IPS DF 6.9 (cell line): ENCODE measurements at places on chromosomes 7 and 10.

DNA sequence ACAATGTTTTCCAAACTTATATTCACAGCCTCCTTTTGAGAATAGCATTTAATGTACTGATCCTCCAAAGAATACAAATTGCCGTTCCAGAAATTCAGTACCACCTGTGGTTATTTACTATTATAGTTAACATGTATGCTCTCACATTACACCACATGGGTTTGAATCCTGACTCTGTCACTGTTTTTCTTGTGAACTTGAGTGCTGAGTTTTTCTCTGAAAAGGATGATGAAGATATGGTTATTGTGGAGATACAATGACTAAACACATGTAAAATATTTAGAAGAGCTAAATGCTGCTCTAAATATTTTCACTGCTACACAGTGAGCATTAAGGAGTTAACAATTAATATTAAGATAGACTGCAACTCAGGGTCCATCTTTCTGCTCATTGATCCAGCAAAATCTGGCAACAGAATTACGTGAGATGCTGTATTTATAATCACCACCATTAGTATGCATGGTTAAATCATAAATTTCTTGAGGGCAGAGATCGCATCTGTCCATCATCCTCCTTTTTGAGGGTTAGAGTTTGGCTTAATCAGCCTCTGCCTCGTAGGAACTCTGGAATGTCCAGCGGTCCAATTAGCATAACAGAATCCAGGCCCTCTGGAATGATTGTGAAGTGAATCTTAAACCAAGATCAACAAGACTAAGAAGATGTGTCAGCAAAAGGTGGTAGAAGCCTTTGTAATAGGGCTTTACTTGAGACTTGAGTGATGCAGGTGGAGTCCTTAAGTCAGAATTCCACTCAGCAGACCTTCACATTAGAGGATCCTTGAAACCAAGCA is 152.8 kb downstream of the MACC1 start:
- DNase-seq, result no peak
- H3K4me3 ChIP-seq, result no peak overlapping the region
- no peaks in the 10 kb centered on the region for H3K27me3 ChIP-seq
- no peaks in the 10 kb centered on the region for H3K36me3 ChIP-seq

GRCh38 chr7:134562136-134562535 is 13.2 kb downstream of the AKR1B15 start:
- H3K27ac ChIP-seq, result no peak overlapping the region
- no peaks in the 10 kb centered on the region for H3K4me1 ChIP-seq
- no peaks in the 10 kb centered on the region for H3K27me3 ChIP-seq
- H3K36me3 ChIP-seq, result no peaks in the 10 kb centered on the region

GRCh38 chr7:4774658-4775249 is 669 bp upstream of the AP5Z1 start:
- peak overlapping the region; percentile 50; the same call in 1 of the 2 replicates for H3K4me3 ChIP-seq
- peaks cover 2% of the 10 kb centered on the region; the same call in 1 of the 2 replicates for H3K4me1 ChIP-seq
- no peak for DNase-seq

DNA sequence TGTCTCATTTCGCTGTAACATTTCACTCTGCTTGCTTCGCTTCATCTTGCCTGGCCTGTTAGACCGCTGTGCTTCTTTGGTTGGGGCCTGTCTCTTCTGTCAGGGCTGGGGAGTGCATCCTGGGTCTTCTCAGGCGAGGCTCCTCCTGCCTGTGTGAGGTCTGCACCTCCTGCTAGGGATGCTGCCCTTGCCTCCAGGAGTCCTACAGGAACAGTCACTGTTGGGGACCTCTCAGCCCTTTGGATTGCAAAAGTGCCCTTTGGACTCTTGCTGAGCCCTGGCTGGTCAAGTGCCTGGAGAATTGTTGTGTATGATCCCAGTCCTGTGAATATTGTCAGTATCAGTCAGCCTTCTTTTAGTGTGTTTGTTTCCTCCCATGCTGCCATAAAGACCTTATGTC is 84.1 kb downstream of the MDFIC start:
- DNase-seq, result peak; percentile 47
- no peak overlapping the region for H3K27ac ChIP-seq
- H3K4me3 ChIP-seq, result no peak overlapping the region
- peaks cover 1% of the 10 kb centered on the region; the same call in 1 of the 2 replicates for H3K27me3 ChIP-seq
- H3K4me1 ChIP-seq, result peaks cover 4% of the 10 kb centered on the region; the same call in 1 of the 2 replicates

DNA sequence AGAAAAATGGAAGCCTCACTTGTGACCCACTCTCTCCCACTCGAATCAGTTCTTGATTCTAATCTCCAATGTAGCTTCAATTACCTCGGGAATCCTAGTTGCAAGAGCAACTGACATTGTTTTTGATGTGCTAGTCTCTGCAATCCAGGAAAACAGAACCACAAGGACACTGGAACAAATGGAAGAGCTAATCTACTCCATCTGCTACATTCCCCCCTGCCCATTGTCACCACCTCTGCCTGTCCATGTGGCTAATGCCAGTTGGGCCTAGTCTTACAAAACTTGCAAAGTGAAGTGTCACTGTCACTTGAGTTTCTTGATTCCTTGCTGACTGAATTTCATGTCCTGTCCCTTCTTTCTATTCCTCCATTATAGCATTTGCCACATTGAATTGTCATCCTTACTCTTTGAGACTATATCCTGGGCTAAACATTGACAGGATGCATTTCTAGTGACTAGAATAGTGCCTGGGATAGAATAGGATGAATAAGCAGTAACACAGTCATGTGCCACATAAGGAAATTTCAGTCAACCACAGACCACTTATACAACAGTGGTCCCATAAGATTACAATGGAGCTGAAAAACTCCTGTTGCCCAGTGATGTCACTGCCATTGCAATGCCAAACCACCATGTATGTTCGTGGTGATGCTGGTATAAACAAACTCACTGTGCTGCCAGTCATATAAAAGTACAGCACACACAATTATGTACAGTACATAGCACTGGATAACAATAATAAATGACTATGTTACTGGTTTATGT is 13.5 kb downstream of the GCC1 start:
- H3K4me3 ChIP-seq, result no peak overlapping the region
- no peak overlapping the region for H3K27ac ChIP-seq
- DNase-seq, result no peak
- H3K36me3 ChIP-seq, result no peaks in the 10 kb centered on the region
- H3K4me1 ChIP-seq, result no peaks in the 10 kb centered on the region; the same call in 1 of the 2 replicates

GRCh38 chr10:99850021-99850766 is 67.8 kb downstream of the ABCC2 start:
- H3K4me3 ChIP-seq, result no peak overlapping the region
- H3K36me3 ChIP-seq, result no peaks in the 10 kb centered on the region
- peaks cover 5% of the 10 kb centered on the region; the same call in 1 of the 2 replicates for H3K4me1 ChIP-seq
- no peaks in the 10 kb centered on the region for H3K27me3 ChIP-seq
- peak; percentile 64 for DNase-seq

- H3K4me1 ChIP-seq, result no peaks in the 10 kb centered on the region
- DNase-seq, result no peak
- no peak overlapping the region for H3K4me3 ChIP-seq
- H3K27ac ChIP-seq, result no peak overlapping the region
- H3K27me3 ChIP-seq, result no peaks in the 10 kb centered on the region
Measured at GRCh38 chr7:44538798-44539668, 2.1 kb downstream of the NPC1L1 start.

GRCh38 chr10:20237586-20237985 is 421.4 kb downstream of the PLXDC2 start:
- no peak overlapping the region for H3K27ac ChIP-seq
- H3K27me3 ChIP-seq, result no peaks in the 10 kb centered on the region
- 0 out of 2 replicates have a peak, but pooled peaks cover 3% of the 10 kb centered on the region for H3K36me3 ChIP-seq
- DNase-seq, result no peak
- no peak overlapping the region for H3K4me3 ChIP-seq

DNA sequence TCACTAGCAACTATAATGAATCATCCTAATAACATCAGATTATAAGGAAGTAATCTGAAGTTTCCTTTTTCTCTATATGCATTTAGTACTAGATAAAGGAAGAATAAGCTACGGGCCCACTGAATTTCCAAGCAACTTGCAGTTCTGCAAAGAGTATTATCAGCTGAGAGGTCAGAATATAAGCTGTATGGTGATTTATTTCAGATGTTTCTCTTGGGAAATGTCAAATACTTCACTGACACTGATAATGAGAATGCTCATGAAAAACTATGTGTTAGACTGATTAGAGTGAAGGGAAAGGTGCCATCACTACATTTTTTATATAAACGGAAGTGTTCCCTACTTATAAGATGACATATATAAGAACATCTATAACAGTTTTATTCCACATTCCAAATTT is 251.2 kb upstream of the HGF start:
- no peak overlapping the region for H3K27ac ChIP-seq
- DNase-seq, result no peak
- H3K4me3 ChIP-seq, result no peak overlapping the region
- H3K4me1 ChIP-seq, result no peaks in the 10 kb centered on the region
- no peaks in the 10 kb centered on the region for H3K27me3 ChIP-seq
- H3K36me3 ChIP-seq, result no peaks in the 10 kb centered on the region

DNA sequence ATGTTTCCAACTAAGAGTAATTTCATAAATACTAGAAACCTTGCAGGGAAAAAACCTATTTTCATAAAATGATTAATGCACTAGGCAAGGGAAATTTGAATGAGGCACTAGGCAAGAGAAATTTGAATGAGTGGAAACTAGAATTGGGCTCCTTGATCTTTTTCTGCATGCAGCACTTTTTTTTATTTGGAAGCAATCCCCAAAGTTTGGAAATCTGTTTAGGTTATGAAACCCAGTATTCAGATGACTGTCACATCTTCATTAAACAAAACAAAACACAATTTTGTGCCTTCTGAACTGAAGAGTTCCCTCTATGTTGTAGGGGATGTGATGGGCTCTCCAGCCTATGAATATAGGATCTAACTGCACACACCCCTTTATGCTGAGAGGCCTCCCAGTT is 201.9 kb downstream of the BAMBI start:
- H3K27me3 ChIP-seq, result no peaks in the 10 kb centered on the region
- no peak overlapping the region for H3K27ac ChIP-seq
- peaks cover 2% of the 10 kb centered on the region; the same call in 1 of the 2 replicates for H3K4me1 ChIP-seq
- no peaks in the 10 kb centered on the region for H3K36me3 ChIP-seq

DNA sequence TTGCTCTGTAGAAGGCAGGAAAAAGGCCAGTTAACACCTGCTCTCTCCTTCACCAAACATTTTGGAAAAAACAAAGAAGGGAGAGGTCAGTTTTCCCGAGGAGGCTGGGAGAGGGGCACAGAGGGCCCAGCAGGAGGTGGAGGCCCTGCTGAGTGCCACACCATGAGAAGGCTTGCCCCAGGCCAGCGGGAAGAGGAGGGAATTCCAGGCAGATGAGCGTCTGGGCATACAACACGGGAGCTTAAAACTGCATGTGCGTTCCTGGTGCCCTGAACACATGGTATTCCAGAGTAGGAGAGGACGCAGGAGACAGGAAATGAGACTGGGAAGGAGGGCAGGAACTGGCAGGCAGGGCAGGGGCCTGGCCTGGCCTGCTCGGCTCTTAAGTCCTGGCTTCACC is 182.4 kb downstream of the CCDC3 start:
- no peak overlapping the region for H3K4me3 ChIP-seq
- no peak overlapping the region for H3K27ac ChIP-seq
- no peaks in the 10 kb centered on the region for H3K27me3 ChIP-seq
- no peaks in the 10 kb centered on the region for H3K36me3 ChIP-seq

GRCh38 chr10:124647421-124648130 is 96.6 kb downstream of the FAM53B start:
- no peaks in the 10 kb centered on the region for H3K27me3 ChIP-seq
- no peak for DNase-seq
- peaks cover 12% of the 10 kb centered on the region for H3K4me1 ChIP-seq
- H3K27ac ChIP-seq, result no peak overlapping the region

GRCh38 chr10:21015851-21016250 is 118.7 kb upstream of the NEBL start:
- H3K36me3 ChIP-seq, result no peaks in the 10 kb centered on the region
- no peak for DNase-seq
- H3K27ac ChIP-seq, result no peak overlapping the region
- H3K4me3 ChIP-seq, result no peak overlapping the region

DNA sequence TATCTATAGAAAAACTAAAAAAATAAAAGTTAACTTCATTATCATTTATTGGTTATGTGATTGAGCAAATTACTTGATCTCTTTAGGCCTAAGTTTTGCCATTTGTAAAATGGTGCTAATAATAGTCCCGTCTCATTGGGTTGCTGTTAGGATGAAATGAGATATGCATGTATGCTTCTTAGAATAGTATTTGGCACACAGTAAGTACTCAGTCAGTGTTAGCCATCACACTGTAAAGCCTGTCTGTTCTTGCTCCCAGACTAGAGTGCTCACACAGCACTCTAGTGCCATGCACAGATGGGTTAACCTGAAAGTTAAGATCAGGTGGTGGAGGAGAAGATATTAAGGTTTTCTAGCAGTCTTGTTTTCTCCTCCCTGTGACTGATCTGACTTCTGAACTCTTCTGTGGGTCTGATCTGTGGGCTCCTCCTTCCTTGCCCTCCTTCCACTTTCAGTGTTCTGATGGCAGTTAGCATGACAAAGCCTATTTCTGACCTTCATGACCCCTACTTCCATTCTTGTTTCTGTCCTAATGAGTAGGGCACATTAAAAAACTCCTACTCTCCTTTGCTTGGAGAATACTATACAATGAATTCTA is 167.5 kb downstream of the RNLS start:
- DNase-seq, result no peak
- peaks cover 4% of the 10 kb centered on the region; the same call in 1 of the 2 replicates for H3K4me1 ChIP-seq
- H3K4me3 ChIP-seq, result no peak overlapping the region
- H3K36me3 ChIP-seq, result no peaks in the 10 kb centered on the region

DNA sequence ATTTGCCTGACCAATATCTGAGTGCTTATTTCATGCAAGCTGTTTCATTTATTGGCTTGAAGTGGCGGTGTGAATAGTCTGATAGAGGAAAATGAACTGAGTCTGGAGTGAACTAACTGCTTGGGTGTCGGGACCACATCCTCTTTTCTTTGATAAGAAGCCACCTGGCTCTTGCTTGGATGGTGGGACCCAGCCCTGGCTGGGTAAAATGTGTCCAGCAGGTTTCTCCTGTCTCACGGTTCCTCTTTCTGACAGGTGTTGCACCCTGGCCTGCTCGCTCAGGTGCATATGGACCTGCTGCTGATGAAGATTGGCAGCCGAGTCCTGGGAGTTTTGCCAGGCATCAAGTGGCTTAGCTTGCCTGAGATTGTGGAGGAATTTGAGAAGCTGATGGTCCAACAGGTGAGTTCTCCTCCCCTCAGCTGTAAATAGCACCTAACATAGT is 1.6 kb downstream of the ADCK2 start:
- no peaks in the 10 kb centered on the region for H3K27me3 ChIP-seq
- DNase-seq, result no peak
- peaks cover 3% of the 10 kb centered on the region; the same call in 1 of the 2 replicates for H3K4me1 ChIP-seq
- no peak overlapping the region for H3K27ac ChIP-seq
- H3K4me3 ChIP-seq, result no peak overlapping the region

GRCh38 chr10:18236756-18237155 is 96.5 kb downstream of the CACNB2 start:
- no peak for DNase-seq

- no peak for DNase-seq
- H3K4me3 ChIP-seq, result no peak overlapping the region
- H3K27ac ChIP-seq, result no peak overlapping the region
- no peaks in the 10 kb centered on the region for H3K27me3 ChIP-seq
- H3K4me1 ChIP-seq, result no peaks in the 10 kb centered on the region
Measured at GRCh38 chr7:120059641-120060040, 213.3 kb upstream of the KCND2 start.
